ENCODE measurements at places on chromosomes 2 and 18. TPM values are rescaled to one million over a fixed set of nuclear protein-coding genes. Genes with fewer than 3 reads are reported as not detected.
A peak's percentile ranks its signal among the peaks of the same experiment; 100 is the strongest.

DNA sequence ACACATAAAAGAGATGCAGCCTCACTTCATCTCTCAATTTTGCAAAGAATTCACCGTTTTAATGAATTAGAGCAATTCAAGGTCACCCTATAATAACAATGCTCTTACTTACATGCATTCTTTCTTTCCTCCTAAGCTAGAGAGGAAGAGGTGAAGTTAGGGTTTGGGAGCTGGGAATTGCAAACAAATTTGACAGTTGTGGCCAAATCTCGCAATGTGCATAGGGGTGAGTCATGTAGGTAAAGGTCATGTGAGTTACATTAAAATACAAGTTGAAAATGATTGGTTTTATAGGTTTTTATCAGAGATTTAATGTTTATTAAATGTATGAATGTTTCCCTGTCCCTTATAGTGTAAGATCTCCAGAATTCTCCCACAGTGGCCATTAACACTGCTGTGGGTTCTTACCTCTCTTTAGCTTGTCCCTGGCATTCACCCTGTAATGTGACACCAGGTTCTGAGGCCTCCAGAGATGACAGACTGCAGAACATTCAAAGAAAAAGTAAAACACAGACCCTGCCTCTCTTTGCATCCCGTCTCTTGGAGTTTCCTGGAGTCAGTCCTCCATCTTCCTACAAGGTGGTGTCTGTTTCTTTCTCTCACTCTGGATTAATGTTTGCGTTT, 53.7 kb upstream of the LGALSL start:
- DNase-seq = no peak

GRCh38 chr2:138121666-138122661, 157.7 kb downstream of the HNMT start:
- DNase-seq = no peak

DNA sequence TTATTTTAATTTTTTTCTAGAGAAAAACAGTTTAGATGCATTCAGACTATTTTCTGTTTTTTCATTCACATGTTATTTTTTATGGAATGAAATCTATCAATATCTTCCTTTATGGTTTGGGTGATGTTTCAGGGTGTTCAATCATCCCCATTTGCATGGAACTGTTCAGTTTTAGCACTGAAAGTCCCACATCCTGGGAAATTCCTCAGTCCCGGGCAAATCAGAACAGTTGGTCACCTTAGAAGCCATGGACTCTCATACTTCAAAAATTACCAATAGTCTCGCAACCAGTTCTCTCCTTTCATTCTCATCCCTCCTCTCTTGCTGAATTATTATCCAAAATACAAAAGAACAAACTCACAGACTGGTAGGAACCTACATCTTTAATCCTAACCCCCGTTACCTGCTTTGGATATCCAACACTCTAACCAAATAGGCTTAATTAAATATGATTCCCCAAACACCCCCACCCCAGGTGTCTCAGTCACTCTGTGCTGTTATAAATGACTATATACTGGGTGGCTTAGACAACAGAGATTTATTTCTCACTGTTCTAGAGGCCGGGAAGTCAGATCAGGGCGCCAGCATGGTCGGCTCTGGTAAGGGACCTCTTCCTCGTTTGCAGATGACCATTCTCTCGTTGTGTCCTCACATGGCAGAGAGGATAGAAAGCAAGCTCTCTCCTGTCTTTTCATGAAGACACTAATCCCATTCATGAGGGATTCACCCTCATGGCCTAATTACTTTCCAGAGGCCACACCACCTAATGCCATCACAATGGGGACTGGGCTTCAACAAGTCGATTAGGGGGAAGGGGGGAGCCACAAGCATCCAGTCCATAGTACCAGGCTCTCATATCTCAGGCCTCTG, 57.7 kb upstream of the SLC1A4 start:
- no peak for DNase-seq

DNA sequence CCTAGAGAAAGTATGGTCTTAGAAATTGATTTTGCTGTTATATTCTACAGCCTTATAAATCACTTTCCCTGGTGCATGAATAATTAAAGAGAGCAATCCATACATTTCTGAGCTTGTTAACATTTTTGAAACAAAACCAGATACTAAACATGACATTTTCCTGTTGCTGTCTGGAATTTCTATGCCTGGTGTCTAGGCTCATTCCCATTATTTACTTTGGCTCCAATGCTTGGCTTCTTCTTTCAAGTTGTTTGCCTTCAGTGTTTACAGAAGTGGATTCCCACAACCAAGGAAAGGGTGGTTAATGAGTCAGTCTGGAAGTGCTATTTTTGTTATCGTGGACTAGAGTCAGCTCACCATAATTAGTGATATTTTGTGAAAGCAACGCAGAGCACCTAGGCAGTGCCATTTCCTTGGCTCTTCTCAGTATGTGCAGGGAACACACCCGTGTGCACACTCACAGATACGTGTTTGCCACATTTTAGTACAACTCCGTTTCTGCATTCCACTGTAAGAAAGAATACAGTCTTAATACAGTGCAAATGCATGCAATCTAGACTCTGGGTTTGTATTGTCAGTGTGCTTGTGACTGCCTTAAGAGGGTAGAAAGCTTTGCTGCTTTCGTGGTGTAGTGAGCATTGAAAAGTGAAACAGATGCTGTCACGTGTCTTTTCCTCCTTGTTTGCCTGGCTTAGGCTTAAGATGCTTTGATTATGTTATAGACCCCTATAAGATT, 185.0 kb upstream of the RASGRP3 start:
- no peak for DNase-seq

DNA sequence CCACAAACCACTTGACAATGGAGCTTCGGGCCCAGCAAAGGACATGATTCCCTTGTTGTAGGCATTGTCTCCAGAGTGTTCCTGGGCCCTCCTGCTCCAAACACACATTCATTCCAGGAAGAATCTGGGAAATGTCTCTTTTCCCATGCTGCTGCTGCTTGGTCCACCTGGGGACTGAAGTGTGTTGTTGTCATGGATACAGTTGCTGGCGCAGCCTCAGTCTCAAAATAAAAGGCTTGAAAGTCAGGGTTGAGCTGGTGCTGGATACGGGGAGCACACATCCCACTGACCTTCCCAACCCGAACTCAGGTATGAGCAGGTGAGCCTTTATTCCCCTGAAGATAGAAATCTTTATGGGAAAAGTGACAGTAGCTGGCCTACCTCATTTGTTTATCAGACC, 30.6 kb upstream of the SPP2 start:
- no peak for DNase-seq

DNA sequence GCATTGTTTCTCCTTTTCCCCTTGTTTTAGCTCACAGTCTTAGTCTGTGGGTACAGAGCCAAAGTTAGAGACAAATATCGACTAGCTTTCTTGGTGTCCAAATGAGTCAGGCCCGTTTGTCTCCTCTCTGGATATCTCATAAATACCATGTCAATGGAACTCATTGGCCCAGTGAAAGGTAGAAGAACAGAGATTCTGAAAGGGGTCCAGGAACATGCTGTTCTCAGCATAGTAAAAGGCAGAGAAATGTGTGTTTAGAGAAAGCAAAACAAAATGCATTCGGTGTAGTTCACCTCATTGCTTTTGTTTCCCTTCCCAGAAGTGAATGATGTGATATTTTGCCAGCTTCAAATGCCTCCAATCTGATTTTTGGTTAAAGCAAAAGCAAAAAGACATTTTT, 238.6 kb upstream of the SLC8A1 start:
- DNase-seq = no peak

GRCh38 chr2:203175371-203175770, 63.4 kb upstream of the CYP20A1 start:
- DNase-seq = no peak

GRCh38 chr2:134348760-134349159, 94.9 kb downstream of the MGAT5 start:
- no peak for DNase-seq

- DNase-seq = peak; percentile 24
Measured at GRCh38 chr2:99862566-99862965, 279.8 kb downstream of the AFF3 start.

DNA sequence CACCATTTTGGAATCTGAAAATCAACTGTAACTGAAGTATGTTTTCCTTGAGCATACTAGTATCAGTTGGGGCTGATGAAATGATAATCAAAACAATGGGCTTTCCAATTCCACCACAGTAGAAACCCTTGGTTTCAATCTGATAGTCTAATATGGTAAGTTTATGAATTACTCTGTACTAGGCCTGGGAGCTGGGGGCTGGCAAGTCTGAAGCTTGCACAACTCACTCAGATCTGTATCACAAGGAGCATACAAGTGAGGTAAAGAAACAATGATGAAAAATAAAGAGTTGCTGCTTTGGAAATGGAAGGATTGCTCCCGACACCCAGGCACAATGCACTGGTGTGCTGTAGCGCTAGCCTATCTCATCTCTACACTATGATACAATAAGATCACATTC, 19.4 kb downstream of the ZEB2 start:
- DNase-seq = no peak

Gene ASPRV1
- 0.29 TPM for polyA plus RNA-seq

Gene ARHGAP28
- not detected for polyA plus RNA-seq

Gene TANC1
- polyA plus RNA-seq = 0.08 TPM

Gene CRACDL
- polyA plus RNA-seq = not detected

Gene MPP4
- polyA plus RNA-seq = not detected

Gene NDUFB3
- polyA plus RNA-seq = 243 TPM
